ENCODE measurements at places on chromosomes 2 and 18.
A peak's percentile ranks its signal among the peaks of the same experiment; 100 is the strongest.

- no peak for DNase-seq
Observed at GRCh38 chr2:80489717-80490116, 185.2 kb upstream of the LRRTM1 start.

DNA sequence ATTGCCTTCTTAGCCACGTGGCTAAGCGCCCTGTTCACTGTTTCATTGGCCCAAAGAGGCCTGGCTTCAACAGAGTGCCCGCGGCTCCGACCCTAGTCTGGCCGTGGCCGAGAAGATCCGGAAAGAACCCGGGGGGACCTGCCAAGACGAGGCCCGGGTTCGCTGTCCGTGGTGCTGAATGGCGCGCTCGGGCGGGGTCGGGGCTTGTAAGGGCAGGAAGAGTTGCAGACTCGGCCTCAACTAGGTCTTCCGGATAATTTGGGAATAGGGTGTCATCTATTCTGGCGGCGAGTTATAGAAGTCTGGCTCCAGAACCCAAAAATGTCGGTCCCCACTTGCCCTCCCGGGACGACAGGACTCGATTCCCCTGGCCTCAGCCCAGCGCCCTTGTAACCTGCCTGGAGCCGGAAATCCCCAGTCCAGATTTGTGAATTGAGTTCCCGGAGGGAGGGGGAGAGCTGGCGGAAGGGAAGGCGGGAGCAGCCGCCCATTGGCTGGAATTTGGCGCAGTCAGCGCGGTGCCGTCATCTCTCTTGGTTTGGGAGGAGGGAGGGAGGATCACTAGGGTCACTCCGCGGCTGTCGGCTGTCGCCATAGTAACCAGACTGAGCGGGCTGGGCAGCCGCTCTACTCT, 3.5 kb downstream of the CDK5R2 start:
- DNase-seq: peak; percentile 31

DNA sequence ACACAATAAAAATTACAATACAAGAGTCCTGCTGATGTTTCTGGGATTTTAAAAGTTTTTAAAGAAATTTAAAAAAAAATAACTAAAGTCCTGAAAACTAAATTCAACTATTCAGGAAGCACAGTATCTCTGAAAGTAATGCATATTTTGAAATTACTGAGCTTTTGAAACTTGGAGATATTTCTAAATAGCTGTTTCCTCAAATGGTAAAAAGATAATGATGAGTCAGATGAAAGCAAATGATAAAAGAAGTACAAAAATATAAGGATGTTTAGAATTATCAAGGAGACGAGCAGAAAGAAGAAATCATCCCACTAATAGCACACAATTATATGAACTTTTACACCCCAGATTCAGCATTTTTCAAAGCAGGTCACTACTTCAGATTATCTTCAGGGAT, 90.2 kb upstream of the SLC25A52 start:
- DNase-seq: no peak

DNA sequence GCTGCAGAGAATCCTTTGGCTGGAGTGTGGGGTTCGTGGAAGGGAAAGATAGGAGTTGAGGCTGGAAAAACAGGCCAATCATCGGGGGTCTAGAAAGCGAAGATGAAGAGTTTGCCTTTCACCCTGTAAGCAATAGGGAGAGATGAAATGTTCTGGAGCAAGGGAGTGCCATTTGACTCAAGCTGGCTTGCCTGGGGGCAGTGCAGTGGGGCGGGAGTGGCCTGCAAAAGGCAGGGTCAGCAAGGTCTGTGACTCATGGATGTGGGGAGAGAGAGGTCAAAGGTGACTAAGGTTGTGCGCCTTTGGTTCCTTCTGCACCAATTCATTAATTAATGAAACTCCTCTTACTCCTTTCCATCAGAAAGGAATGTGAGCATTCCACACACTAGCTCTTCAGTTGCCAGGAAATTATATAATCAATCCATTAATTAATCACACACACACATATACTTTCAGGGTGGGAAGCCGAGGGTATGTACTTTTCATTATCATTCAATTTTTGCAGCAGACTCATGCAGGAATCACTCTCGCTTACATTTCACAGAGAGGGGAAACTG, 227.6 kb downstream of the MYCN start:
- DNase-seq: no peak

DNA sequence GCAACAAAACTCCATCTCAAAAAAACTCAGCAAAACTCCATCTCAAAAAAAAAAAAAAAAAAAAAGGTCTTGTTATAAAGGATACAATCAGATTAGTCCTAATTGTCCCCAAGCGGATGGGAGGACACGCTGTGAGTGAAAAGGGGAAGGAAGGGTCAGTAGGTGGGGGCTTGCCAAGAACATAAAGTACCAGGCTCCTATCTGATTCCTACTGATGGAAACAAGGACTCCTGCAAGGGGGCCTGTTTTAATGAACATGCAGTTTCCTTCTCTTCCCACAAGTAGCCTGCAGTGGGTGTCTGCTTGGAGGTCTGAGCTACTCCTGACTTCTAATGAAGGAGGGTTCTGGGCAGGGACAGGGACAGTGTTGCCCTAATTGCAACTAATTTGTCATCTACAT, 7.9 kb downstream of the SCG2 start:
- DNase-seq: no peak

GRCh38 chr18:79690586-79691482, 11.2 kb downstream of the CTDP1 start:
- DNase-seq: no peak

DNA sequence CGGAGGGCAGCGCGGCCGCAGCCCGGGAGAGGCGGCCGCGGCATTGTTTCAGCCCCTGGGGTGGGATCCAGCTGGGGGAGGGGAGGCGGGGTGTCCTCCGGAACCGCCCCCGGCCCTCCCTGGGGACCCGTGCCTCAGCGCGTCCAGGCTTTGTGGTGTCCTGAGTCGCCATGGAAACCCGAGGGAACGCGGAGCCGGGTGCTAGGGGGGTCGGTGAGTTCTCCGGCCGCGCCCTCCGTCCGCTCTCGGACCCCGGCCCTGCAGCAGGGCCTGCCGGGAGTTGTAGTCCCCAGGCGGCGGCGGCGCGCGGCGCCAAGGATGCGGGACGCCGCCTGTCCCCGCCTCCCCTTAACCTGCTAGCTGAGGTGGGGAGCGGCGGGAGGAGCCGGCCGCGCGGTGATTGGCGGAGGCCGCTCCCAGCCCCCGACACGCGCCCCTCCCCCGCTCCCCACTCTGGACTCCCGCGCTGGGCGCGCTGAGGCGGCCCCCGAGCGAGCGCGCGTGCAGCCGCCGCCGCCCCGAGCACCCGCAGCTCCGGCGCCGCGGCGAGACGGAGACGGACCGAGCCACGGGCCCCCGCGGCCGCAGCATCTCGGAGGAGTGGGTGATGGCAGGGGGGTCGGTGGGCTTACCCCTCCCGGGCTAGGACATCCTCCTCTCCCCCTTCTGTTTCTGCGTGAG, at the start of gene DPYSL5:
TSS of gene DPYSL5 (plus strand) at position 478 of the 681 bp plus-strand sequence. CDS start 50,368 bp downstream, outside the sequence.
- DNase-seq: peak; percentile 8

DNA sequence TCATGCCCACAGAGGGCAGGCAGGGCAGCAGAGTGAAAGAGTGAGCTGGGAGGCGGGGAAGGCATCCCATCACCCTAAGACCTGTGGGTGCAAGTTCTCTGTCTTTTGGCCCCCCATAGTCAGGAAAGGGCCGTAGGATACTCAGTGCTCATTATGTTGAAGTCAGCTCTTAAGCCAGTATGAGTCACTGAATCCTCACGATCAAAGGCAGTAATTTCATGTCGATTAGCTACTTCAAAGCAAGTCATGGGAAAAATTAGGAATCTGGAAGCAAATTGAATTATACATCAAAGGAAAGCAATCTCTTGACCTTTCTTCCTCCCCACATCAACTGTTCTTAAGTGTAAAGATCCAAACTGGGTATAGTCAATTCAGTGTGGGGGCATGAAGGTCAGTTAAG, 178.9 kb downstream of the FHOD3 start:
- no peak for DNase-seq

Measured in T-helper 17 cell (primary cell).